ENCODE measurements at places on chromosomes 12 and 14. TPM values are rescaled to one million over a fixed set of nuclear protein-coding genes. Genes with fewer than 3 reads are reported as not detected.

GRCh38 chr14:61973981-61974380, 211.8 kb downstream of the SNAPC1 start:
- DNase-seq = no peak

GRCh38 chr14:63901434-63902085, 48.8 kb downstream of the SYNE2 start:
- no peak for DNase-seq

DNA sequence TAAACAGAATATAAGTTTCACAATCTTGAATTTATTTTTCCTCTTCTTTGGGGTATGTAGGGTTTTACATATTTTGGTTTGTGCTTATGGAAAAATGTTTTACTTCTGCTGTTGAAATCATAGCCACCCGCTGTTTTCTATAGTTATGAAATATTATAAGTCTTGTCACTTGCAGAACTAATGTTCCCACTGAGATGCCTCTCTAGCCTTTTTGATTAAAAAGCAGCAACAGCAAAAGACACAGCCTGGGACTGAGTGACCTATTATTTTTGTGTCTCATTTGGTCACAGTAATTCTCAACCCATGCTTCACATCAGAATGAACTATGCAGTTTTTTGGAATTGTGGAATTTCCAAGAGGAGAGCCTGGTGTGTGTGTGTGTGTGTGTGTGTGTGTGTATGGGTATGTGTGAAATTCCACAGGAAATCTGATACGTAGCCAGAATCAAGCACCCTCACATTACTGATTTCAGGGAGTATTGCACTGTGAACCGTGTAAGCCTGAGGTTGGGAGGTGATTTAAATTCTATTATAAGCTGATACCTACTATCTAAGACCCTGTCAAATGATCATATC, 55.7 kb upstream of the FRMD6 start:
- DNase-seq = no peak

KCNC2 gene
- total RNA-seq = not detected

RASSF8 gene
- 40.2 TPM for total RNA-seq

DNA sequence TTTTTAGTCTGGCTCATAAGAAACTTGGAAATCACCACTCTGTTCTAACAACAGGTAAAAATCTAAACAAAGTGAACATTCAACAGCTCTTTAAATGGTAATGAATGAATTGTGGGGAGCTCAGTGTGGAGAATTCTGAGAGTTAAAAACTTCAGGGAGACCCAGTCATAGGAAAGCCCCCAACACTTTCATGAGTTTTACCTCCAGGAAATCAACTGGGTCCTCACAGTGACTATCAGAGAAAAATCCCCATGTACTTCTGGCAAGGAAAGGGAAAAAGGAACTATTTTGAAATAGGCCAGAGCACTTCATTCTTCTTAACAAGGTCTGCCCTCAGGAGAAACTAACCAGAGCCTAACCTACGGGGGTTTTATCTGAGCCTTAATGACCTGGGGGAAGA, 134.7 kb downstream of the CMAS start:
- no peak for DNase-seq

ATG2B gene
- 10.3 TPM for total RNA-seq

- DNase-seq = no peak
Observed at GRCh38 chr12:47488888-47489287, 216.9 kb downstream of the RPAP3 start.

DNA sequence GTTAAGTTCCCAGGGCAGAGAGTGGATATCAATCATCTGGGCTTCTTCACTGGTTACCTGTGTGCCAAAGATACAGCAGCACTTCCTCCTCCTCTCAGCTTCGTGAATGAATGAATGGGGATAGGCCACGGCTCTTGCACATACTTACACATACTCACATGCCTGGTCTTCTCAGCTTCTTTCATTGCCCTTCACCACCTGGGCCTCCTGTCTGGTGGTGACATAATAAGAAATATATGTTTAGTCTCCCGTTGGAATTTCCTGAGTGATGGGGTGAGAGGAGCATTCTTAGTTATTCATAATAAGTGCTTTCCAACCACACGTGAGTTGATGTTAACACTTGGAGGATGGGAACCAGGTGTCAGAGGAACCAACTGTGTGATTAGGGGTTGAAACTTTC, 268.1 kb upstream of the RMST start:
- no peak for DNase-seq

- no peak for DNase-seq
Observed at GRCh38 chr12:6288235-6288634, 22.2 kb upstream of the PLEKHG6 start.

DNA sequence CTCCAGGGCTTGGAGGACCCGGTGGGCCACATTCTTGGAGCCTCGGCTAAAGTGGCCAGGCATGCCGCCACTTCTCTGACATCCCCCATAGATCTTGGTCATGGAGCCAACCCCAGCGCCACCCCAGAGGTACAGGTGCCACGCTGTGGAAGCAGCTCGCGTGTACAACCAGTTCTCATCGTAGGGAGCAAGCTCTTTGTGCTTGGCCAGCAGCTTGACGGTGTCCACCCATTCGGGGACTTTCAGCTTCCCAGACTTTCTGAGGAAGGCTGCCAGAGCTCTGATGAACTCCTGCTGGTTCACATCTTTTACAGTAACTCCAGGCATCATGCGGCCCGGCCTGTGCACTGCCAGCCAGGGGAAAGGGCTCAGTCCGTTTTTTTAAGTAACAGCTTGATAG, 29.3 kb upstream of the EAPP start:
- DNase-seq = no peak

SDS gene
- 0.31 TPM for total RNA-seq

GRCh38 chr14:39491134-39491571, 58.9 kb upstream of the FBXO33 start:
- DNase-seq = no peak

BMAL2 gene
- 16.2 TPM for total RNA-seq

- peak; percentile 20 for DNase-seq
Observed at GRCh38 chr14:80491131-80491530, 279.8 kb upstream of the DIO2 start.

APOF gene
- 0.11 TPM for total RNA-seq

DNA sequence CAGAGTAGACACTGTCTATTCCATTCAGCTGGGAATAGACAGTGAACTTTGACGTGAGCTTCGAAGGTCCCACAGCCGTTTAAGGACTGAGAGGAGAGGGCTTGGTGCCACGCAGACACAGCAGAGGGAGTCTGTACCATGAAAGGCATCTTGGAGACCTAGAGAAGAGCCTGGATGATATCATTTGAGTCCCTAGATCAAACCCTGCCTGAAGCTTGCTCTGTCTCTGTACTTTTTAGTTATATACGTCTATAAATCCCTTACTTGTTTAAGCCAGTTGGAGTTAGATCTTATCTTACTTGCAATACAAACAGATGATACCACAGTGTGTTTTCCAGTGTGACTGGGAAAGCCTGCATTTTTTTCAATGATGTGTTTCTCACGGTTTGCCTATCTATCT, 128.9 kb upstream of the RTL1 start:
- no peak for DNase-seq

DNA sequence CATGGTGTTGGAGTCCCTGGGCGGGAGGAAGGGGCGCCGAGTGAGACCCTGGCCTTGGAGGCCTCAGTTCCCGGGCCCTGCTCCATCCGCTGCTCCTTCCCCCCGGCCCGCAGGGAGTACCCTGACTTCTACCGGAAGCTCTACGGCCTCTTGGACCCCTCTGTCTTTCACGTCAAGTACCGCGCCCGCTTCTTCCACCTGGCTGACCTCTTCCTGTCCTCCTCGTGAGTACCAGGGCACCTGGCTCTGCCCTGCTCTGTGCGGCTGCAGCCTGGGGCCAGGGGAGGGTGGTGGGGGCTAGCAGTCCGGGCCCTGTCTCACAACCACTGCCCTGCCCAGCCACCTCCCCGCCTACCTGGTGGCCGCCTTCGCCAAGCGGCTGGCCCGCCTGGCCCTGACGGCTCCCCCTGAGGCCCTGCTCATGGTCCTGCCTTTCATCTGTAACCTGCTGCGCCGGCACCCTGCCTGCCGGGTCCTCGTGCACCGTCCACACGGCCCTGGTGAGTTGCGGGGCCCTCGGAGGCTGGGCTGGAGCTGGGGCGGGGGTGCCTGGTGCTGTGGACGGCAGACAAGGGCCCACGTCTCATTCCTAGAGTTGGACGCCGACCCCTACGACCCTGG, 7.0 kb downstream of the NOC4L start:
- DNase-seq = no peak

- no peak for DNase-seq
Observed at GRCh38 chr12:120438495-120439198, 734 bp downstream of the COX6A1 start.

- DNase-seq = no peak
Observed at GRCh38 chr14:82667006-82667405, 1133.4 kb upstream of the SEL1L start.
